Calu3 (cell line): ENCODE measurements at places on chromosomes 12 and 14. TPM values are rescaled to one million over a fixed set of nuclear protein-coding genes. Genes with fewer than 3 reads are reported as not detected.

DNA sequence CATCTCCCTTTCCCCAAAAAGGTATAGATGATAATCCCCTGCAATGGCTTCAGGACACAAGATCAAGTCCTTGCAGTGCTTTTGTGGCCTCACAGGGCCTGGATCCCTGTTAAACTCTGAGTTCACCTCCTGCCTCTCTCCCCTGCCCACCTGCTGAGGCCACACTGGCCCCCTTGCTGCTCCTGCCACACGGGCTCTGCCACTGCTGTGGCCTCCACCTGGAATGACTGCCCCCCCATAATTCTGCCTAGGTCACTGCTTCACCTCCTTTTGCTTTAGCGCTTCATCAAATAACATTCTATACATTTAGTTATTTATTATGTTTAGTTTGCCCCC, 653 bp upstream of the IFI27 start:
- no peak for DNase-seq

LUM gene
- total RNA-seq, result 0.31 TPM in 1 of 2 replicates, not detected in the other

IFNG-AS1 gene
- not detected in 2 replicates for total RNA-seq

DNA sequence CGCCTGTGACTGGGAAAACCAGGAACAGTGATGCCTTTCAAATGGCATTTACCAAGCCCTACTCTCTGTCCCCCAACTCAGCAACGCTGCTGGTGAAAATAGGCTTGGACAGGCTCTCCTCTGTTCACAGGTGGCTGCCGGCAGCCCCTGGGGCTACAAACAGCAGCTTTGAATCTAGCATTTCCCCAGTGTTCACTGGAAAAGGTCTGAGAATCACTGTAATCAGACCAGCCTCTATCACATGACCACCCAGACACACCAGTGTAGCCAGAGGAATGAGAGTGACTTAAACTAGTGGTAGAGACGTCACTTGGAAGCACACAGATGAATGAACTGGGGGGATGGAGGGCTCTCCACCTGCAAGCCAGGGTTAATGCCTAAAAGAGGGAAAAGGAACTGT, 151.8 kb downstream of the FOXN3 start:
- no peak for DNase-seq

HOXC13 gene
- total RNA-seq, result not detected in 2 replicates

GRCh38 chr12:38204831-38205230, 111.7 kb upstream of the ALG10B start:
- no peak for DNase-seq

GRCh38 chr14:77613201-77613600, 3.2 kb downstream of the SPTLC2 start:
- no peak for DNase-seq

ACVR1B gene
- 16.3 and 17.3 TPM in 2 replicates for total RNA-seq

DNA sequence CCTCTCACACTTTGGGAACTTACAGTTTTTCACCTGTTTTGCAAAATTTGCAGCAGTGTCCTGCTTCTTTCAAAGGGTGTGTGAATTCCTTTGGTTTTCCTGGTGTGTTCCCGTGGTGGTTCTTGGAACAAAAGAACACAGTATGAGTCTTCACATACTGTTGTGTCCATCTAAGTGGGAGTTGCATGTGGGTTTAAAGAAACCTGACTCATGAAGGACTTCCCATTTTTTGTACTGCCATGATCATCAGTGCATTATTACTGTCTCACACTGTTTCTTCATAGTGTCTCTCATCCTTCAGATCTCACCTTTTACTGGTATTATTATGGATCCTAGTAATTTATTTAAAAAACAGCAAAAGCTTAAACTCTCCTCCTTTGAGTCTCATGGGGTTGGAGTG, 3.8 kb upstream of the GZMH start:
- no peak for DNase-seq

GRCh38 chr14:66360366-66360926, 125.7 kb upstream of the CCDC196 start:
- no peak for DNase-seq

- DNase-seq, result no peak
Measured at GRCh38 chr12:31444736-31445135, 118.8 kb upstream of the SINHCAF start.

GRCh38 chr14:58078068-58078467, 73.9 kb downstream of the ARMH4 start:
- no peak for DNase-seq

DNA sequence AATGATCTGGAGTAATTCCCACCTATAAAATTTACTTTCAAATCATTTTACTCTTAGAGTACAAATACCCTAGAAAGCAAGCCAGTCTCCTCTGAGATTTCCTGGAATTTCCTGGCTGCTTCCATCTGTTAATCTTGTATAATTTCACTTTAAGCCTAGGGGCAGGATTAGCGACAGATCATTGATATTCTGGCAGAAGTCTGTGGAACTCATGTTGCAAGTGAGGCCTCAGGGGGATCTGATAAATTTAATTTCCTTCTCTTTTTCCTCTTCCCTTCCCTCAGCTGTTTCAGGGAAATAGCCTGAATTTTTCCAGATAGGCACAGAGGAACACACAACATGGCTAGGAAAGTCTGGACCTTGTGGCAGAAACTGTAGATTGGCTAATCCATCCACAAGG, 5.9 kb upstream of the KRT6A start:
- no peak for DNase-seq

- peak; percentile 16 for DNase-seq
Measured at GRCh38 chr12:14614704-14615121, 47.0 kb upstream of the PLBD1 start.

C1QL4 gene
- not detected in 2 replicates for total RNA-seq

DAO gene
- not detected in 2 replicates for total RNA-seq

TBX3 gene
- total RNA-seq, result 1.4 and 2.3 TPM in 2 replicates

GRCh38 chr12:57175428-57176138, 28.2 kb upstream of the LRP1-AS start:
- DNase-seq, result peak; percentile 88

DNA sequence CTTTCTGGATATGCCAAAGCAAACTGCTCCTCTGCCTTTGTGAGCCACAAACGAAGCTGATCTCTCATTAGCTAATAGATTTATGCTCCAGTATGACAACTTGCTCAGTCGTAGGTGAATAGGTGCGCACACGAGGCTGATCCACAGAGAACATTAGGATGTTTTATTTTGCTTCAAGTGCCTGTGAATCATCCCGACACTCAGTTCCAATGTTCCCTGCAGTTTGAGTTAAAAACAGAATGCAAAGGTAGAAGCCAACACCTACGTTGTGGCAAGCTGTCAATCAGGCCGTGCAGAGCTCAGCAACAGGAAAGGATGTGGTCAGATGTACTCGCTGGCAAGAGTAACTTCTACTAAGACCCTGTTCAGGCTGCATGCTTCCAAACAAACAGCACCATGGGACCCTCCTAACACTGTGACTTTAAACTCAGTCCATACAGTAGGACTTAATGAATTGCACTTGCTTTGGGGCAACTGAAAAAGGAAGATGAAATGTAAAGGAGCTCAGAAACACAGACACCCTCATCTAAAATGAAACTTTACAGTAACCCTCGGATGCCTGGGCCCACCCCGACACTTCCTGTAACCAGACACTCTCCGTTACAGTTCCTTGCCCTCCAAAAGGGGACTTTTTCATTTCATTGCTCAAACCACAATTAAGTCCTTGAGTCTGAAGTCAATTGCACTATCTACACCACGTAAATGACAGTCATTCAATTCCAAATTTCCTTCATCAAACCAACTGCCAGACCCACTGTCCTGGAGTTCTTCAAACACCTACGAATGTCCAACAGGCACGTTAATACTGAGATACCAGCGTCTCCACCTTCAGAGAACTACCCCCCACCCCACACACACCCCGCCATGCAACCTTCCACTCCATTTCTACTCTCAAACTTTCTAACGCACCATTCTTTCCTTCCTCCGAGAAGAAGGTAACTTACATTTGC, 1.6 kb downstream of the CCDC88C start:
- no peak for DNase-seq

CNTN1 gene
- total RNA-seq, result not detected in 2 replicates

DNA sequence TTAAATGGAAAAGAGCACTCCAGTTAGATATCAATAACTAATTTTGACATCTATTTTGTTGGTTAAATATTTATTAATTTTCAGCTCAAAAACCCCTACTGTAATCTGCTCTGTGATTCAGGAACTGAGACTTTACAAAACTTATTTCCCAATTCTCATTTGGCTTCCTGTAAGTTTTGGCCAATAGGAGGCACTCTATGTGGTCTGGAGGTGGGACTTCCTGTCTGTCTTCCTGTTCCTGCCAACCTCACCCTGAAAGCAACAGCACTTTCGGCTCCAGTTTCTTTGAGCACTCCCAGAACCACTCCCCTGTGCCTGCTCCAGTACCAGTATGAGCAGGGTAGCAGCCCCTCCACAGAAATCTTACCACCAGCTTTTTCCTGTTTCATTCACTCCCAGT, 1027.0 kb downstream of the VRK1 start:
- no peak for DNase-seq

DNA sequence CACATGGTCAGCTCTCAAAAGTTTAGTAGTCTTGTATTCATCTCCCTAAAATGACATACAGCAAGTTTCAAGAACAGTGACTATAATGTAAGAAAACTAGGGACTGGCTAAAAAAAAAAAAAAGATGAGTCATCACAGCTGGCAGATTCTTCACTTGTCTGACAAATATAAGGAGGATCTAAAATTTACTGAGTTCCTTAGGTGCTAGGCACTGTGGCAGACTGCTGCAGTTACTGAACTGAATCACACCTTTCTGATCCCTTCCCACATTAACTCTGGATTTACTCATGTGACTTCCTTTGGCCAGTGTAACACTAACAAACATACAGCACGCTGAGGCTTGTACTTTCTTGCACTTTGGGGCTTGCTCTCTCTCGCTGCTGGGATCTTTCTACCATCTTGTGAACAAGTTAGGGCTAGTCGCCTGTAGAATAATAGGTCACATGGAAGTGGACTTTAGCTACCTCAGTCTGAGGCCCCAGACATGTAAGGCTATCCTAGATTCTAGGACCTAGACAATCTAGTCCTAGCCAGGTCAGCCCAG, 32.1 kb downstream of the BAZ1A start:
- no peak for DNase-seq

TMEM179 gene
- not detected in 2 replicates for total RNA-seq

DNA sequence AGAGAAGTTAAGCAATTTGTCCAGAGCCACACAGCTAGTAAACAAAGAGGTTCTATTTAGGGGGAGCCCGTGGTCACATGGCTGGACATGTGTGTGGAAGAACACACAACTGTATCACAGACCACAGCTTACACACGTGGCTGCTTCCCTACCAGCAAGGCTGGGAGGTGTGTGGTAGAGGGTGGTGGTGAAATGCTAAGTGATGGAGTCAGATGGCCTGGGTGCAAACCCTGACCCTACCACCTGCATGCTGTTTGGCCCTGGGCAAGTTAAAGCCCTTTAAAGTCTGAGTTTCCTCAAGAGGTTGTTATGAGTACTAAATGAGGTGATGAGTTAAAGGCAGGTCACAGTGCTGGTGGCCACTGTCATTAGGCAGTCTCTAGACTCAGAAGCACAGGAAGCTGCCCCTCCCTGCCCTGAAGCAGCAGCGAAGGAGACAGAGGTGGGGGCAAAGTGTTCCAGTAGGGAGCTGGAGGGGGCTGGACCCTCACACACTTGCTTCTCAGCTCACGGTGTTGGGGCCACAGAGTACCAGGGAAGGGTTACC, 64.2 kb downstream of the ERH start:
- DNase-seq, result no peak

- DNase-seq, result no peak
Measured at GRCh38 chr12:95187865-95188415, 29.3 kb downstream of the FGD6 start.

- DNase-seq, result no peak
Measured at GRCh38 chr14:96634896-96635295, 132.7 kb downstream of the PAPOLA start.

- peak; percentile 36 for DNase-seq
Measured at GRCh38 chr12:64781280-64782190, 22.3 kb upstream of the GNS start.

GRCh38 chr12:31658471-31659086, 909 bp upstream of the ETFBKMT start:
- no peak for DNase-seq

- DNase-seq, result no peak
Measured at GRCh38 chr12:82883394-82884355, 197.0 kb downstream of the TMTC2 start.

DNA sequence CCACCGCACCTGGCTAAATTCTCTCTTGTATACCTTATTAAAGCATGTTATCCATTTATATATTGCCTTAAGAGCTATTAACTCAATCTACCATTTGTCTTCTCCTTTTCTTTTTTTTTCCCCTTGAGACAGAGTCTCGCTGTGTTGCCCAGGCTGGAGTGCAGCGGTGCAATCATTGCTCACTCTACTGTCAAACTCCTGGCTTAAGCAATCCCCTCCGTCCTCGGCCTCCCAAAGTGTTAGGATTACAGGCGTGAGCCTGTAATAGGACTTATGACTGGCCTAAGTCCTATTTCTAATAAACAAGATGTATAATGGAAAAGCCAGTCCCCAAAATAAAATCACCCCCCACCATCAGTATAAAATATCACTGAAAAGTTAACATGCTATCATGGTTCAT, 14.4 kb downstream of the SNX6 start:
- DNase-seq, result no peak

DPY19L2 gene
- total RNA-seq, result 9.2 and 10.1 TPM in 2 replicates

WIF1 gene
- total RNA-seq, result not detected in 2 replicates

DNA sequence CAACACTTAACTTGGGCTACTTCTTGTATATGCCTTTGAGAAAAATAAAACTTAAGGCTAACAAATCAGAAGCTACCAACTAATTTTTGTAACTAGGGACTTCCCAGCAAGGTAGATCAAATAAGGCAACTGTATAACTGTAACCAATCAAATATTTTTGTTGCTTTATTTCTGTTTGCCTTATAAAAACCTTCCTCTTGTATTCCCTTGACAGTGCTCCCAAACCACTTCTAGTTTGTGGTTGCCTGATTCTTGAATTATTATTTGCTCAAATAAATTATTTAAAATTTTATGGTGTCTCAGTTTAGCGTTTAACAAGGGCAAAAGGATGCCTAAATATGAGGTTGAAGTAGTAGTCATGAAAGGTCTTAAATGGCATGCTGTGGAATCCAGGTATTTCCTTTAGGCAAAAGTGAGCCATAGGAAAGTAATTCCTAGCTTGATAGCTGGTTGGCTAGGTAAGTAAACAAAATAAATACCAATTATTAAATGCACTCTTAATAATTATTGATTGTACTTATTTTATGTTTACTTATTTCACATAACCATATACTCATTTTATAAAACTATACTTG, 632.6 kb downstream of the RPL10L start:
- no peak for DNase-seq

KLHL33 gene
- total RNA-seq, result not detected in 2 replicates

VPS29 gene
- 156 and 164 TPM in 2 replicates for total RNA-seq

DNA sequence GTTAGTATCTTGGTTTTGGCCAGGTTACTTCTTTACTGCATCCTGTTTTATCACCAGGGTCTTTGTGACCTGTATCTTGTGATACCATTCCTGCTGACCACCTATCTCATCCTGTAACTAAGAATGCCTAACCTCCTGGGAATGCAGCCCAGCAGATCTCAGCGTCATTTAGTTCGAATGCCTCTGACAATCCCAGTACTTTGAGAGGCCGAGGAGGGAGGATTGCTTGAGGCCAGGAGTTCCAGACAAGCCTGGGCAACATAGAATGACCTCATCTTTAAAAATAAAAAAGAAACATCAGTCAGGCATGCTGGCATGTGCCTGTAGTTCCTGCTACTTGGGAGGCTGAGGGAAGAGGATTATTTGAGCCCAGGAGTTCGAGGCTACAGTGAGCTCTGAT, 206.5 kb downstream of the SUDS3 start:
- DNase-seq, result no peak

GRCh38 chr12:51242120-51242519, 3.5 kb downstream of the DAZAP2 start:
- no peak for DNase-seq

TMEM132D gene
- not detected in 2 replicates for total RNA-seq

- peak; percentile 29 for DNase-seq
Measured at GRCh38 chr14:105313381-105314286, 914 bp upstream of the PACS2 start.
